ENCODE measurements at places on chromosomes 2 and 18.

- no peak for DNase-seq
Observed at GRCh38 chr2:134351016-134351415, 97.1 kb downstream of the MGAT5 start.

- no peak for DNase-seq
Observed at GRCh38 chr2:165079432-165079831, 124.1 kb upstream of the SLC38A11 start.

DNA sequence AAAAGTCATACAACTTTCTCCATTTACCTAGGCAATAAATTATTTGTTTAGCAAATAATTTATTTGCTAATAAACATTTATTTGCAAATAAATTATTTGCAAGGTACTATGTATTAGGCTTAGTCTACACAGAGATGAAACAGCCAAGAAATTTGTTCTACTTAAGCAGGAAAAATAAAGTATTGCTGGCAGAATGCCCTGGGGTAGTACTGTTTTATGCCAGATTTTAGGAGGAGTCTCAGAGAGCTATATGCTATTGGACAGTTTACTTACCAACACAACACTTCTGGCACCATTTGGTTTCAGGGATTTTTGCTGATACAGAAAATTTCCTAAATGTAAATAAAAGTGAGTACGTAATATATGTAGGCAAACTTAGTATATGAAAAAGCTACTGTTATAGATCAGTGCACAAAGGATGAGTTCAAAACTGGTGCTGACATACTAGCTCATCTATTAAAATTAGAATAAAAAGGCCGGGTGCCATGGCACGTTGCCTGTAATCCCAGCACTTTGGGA is 23.2 kb upstream of the CDKL4 start:
- no peak for DNase-seq

DNA sequence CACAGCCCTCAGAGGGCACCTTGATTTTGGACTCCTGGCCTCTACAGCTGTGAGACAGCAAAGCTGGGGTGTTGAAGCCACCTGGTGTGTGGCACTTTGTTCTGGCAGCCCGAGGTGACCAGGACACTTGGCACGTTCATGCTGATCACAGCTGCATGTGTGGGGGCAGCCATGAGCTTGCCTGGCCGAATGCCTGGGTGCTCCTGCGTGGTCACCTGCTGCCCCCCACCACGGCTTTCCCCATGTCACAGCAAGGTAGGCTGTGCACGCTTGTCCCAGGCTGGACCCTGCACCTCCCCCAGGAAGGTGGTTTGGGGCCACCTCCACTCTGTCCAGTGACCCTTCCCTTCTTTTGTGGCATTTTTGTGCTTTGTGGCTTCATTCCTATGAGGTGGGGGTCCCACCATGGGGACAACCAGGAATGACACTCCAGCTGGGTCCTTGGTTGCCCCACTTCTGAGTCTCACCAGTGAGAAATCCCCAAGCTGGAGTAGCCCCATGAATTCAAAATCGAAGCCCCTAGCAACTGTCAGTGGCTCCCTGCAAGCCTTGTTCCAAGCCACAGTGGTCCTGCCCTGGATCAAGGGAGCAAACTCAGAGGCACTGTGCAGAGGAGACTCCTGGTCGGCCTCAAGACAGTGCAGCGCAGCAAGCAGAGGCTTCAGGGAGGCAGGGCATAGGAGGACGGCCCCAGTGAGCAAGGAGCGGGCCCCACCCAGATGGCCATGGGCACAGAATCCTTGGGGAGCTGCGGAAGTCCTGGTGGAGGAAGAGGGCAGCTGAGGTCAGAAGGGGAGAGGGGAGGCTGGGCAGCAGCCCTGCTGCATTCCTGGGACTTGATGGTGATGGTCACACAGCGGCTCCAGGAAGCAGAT is 121.4 kb upstream of the HS6ST1 start:
- DNase-seq = no peak

GRCh38 chr2:104871972-104872865 is 18.3 kb downstream of the POU3F3 start:
- no peak for DNase-seq

GRCh38 chr2:12715258-12716031 is 1.3 kb upstream of the TRIB2 start:
- DNase-seq = no peak

DNA sequence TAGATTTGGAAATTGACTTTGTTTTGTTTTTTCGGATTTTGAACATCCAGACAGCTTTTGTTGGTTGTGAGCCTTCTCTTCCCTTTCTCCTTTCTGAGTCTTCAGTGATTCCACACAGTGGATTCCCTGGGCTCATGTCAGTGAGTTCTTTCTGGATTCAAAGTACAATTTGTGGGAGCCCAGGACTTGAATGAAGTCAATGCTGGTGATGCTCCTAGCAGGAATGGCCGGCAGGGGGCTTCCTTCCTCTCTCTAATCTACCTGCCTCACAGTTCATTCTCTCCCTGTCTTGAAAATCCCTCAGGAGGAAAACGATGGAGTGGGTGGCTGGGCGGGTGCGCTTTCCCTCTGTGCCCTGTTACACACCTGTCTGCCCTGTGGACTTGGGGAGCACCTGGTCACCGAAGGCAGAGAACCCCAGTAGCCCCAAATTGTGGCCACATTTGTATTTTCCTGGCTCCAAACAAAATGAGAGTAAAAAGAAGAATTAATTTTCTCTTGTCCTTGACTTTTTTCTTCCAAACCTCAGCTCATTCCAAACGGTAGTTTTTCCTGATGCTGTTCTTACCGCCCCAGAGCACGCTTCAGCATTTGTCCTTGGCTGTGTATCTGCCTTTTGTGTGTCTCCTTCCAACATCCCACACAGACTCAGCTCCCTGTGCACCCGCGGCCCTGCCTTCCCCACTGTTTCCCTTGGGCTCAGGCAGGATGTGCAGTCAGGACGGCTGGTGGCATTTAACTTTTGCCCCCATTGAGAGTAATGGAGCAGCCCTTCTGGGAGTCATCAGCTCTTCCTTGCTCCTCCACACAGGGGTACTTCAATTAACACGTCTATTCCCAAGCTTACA is 86.6 kb downstream of the MARCO start:
- DNase-seq = no peak

- DNase-seq = no peak
Observed at GRCh38 chr2:167784084-167784425, 463.3 kb downstream of the STK39 start.

DNA sequence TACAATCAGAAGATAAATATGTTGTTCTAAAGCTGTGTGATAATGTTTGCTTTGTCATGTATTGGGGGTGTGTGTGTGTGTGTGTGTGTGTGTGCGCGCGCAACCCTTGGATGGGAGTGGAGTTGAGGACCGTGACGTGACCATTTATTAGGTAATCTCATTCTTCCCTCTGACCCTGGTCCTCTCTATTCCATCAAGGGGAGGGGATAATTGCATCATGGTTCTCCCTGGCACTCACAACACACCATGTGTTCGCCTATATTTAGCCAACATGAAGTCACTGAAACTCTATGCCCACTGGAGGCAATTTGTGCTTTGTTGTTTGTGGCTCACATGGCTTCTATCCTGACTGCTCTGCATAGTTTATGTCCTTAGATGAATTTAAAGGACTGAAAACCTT is 79.8 kb upstream of the LRPPRC start:
- no peak for DNase-seq

- no peak for DNase-seq
Observed at GRCh38 chr2:110113961-110114591, 1.5 kb downstream of the MALL start.

DNA sequence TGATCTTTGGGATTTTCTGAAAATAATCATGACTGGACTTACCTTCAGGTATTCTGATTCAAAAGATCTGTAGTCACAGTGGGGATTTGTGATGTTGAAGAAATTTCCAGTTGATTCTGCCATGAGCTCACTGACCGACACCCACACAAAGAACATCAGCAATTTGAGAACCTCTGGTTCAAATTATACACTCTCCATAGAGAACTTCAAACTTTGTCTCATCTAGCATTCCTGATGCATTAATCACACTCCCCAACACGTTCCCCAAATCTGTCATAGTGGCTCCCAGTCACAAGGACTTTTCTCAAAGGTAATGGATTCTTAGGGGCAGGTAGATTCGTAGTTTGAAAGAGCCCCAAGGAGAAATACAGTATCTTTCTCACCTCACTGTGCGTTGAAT is 584.3 kb downstream of the FBXO15 start:
- no peak for DNase-seq

DNA sequence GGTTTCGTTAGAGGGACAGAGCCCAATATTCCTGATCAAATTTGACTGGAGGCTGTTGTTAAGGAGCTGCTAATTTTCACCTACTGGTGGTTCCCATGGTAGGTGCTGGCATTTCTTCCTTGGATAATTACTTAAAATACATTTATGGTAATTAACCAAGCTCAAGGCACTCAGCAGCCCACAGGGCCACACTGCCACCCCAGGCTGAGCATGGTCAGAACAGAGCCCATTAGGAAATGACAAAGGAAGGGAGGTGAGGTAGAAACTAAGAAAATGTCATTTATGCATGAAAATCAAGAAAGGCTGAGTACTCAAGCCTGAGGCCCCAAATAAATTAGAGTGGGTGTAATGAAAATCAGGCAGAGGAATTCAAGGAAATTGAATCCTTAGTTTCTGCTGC is 510.2 kb upstream of the GYPC start:
- no peak for DNase-seq

DNA sequence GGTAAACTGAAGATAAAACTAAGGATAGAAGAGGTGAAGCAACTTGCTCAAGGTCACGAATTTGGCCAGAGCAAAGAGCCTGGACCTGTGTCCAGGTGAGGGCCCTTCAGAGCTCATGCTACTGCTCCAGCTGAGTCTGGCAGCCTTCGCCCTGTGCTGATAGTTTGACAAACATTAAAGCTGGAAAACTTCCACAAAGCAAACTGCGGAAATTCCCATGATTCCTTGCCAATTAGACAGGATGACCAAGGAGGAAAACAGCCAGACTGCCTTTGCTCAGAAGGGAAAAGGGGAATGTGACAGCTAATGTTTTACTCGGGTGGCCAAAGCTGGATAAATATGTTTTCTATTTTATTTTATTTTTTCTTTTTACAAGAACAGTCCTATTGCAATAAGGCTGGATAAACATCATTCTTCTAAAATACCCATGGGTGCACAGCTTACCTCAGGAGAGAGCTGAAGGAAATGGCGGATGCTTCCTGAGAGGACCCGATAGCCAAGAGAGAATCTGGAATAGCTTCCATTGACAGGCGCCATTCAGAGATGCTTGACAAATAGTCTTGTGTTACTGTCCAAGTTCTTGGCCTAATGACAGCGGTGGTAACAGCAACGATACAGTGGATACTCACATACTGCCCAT is 5.3 kb upstream of the CTAGE1 start:
- DNase-seq = no peak

- DNase-seq = no peak
Observed at GRCh38 chr18:44067186-44067585, 613.5 kb upstream of the SETBP1 start.

DNA sequence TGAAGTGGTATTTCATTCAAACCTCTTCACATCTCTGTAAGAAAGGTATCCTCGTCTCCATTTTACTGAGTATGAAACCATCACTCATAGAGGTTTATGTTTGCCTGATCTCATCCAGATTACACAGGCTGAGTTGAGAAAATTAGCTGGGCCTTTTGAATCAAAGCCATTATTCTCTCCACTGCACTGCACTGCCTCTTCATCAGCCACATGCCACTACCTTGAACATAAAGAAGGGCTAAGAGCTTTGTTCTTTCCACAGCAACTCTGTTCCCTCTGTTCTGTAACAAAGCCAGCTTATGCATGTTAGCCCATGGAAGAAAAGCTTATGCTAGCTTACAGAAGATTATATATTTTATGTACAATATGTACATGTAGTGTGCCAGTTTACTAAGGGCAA is 362.6 kb upstream of the DLGAP1 start:
- DNase-seq = no peak

DNA sequence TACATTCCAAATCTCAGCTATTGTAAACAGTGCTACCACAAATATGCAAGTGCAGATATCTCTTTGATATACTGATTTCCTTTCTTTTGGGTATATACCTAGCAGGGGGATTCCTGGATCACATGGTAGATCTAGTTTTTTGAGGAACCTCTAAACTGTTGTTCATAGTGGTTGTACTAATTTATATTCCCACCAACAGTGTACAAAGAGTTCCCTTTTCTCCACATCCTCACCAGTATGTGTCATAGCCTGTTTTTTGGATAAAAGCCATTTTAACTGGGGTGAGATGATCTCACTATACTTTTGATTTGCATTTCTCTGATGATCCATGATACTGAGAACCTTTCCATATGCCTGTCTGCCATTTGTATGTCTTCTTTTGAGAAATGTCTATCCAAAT is 6.3 kb upstream of the CCNT2 start:
- DNase-seq = no peak

DNA sequence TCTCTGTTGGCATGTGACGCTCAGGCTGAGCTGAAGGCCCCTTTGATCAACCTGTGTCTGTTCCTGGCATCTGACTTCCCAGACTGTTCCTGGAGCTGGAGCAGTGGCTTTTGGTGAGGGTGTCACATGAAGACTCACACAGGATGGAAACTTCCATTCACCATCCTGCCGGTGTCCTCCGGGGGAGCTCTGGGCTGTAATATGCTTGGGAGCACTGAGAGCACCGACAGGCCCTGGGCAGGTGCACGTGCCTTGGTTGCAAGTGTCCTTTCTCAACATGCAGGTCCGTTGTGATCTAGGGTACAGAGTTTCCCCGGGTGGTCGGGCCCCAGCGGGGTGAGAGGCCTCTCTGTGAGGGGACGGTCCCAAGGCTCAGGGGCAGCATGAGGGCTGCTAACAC is 24.8 kb upstream of the GBX2 start:
- no peak for DNase-seq

DNA sequence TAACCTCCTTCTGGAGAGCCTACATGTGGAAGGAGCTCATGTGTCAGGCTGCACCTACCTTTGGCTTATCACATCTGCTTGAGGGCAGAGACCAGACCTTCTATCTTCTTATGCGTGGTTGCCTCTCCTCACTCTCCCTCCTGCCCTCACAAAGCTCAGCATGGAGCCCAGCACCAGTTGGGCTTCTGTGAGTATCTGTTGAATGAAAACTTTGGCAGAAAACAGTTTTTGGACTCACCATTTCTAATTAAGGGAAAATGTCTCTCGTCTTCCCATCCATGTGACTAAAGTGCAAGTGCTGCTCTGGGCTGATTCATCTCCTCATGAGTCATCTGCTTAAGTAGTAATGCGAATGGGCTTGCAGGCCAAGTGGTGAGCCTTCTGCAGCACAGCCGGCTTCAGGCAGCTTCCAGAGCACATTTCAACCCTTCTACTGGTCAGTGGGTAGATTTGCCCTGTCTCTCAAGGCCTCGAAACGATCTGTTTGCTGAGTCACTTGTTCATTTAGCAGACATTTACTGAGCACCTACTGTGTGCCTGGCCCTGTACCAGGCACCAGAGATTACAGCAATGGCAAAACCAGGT is 102.6 kb downstream of the VSNL1 start:
- no peak for DNase-seq

- DNase-seq = no peak
Observed at GRCh38 chr18:8899000-8899399, 193.6 kb downstream of the MTCL1 start.

DNA sequence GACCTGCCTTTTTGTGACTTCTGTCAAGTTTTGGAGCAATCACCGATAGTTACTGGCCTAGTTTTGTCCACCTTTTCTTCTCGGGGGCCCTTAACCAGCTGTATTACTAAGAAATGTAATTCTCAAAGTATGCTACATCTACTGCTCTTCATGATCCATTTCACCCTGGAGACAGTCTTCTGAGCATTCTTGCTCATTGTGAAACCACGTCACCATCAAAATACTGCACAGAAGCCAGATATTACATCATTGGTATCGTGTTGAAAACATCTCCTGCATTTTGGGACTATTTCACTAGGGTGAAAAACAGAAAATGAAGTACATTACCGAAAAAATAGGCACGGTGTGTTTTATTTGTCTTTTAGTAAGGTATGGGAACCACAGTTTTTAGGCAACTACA is 11.7 kb downstream of the LYPD6B start:
- DNase-seq = no peak
